ENCODE measurements at places on chromosomes 5 and 9.
A peak's percentile ranks its signal among the peaks of the same experiment; 100 is the strongest.

GRCh38 chr5:125272357-125272756 is 525.9 kb upstream of the ZNF608 start:
- DNase-seq, result no peak

GRCh38 chr5:146173597-146173996 is 8.9 kb downstream of the LARS1 start:
- DNase-seq, result no peak

DNA sequence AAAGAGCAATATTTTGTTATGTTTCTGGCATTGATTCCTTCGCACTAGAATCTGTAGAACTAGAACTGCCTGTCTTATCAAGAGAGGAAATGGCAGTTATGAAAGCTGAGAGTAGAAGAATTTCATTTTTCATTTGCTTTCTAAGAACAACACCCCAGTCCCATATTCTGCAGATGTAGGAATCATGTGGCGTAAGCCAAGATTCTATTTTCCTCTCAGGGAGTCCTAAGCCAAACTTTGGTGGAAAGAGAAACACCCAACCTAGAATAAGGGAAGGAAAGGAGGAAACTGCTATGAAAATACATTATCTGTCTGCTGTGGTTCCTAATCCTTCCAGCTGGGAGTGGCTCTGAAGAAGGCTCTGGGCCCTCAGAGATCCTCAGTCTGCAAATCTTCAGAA is 1176.9 kb upstream of the C9orf72 start:
- DNase-seq, result no peak

DNA sequence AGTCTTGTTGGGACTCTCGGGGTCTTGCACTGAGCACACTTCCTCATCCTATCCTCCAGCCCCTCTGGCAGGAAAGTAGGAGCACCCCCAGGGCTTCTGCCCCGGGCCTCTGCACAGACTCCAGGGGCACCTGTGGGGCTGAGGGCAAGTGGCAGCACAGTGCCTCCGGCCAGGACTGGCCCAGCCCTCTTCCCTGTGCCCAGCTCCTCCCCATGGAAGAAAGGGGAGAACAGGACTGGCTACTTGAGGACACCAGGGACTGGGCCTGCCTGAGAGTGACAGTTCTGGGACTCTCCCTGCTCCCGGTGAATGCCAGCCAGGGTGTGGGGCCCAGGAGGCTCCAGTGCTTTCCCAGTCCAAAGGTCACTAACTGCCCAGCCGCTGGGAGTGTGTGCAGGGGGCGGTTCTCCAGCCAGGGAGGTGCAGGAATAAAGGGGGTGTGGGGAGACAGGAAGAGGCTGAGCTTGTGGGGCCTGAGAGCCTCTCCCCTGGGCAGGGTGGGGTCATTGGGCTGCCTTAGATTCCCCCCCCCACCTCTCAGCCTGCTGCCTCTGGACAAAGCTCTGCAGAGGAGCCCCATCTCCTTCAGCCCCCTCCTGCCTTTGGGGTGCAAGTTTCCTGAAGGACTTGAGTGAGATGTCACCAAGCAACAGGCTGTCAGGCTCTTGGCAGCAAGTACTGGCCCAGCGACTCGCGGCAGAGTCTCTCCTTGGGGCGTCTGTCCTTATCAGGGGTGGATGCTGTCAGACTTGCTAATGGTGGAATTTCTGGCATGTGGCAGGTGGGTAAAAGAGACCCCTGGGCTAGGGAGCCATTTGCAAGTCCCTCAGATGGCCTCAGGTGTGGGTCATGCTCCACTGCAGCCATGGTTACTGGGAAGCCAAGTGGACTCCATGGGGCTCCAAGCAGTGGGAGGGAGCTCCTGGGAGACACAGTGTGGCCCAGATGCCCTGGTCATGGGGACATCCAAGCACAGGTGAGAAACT is 19.1 kb upstream of the JADE2 start:
- no peak for DNase-seq

DNA sequence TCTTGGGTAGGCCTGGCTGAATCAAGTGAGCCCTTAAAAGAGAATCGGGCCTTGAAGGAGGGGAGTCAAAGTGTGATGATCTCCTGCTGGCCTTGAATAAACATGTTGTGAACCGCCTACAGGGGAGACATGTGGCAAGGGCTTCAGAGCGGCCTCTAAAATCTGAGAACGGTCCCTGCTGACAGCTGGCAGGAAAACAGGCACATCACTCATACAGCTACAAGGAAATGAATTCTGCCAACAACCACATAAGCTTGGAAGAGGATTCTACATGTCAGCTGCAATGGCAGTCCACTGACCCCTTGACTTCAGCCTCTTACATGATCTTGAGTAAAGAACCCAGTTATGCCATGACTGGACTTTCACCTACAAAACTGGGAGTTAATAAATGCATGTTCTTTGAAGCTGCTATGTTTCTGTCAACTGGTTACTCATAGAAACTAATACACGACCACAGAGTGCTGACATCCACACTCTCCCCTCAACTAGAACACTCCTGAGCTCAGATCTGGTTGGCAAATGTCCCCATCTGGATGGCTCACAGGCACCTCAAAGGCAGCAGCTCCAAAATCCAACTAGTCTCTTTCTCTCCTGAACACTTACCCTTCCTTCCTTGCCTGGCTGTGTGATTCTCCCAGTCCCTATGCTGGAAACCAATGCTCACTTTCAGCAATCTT is 333.1 kb downstream of the ASTN2 start:
- no peak for DNase-seq

DNA sequence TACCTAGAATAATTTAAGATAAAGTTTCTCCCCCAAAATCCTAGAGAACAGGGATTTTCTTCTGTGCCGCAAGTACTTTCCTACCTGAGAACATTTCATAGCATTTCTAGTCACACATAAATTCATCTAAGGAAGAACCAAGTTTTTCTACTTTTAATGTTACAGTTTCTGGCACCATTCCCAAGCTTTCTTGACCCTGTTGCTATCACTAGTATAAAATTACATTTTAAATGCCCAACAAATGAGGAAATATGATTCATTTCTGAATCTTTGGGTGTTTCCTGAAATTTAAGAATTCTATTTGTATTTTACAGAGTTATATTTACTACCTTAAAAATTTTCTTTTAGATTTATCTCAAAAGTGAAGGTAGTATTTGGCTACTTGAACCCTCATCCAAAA is 137.8 kb downstream of the LPAR1 start:
- DNase-seq, result no peak

DNA sequence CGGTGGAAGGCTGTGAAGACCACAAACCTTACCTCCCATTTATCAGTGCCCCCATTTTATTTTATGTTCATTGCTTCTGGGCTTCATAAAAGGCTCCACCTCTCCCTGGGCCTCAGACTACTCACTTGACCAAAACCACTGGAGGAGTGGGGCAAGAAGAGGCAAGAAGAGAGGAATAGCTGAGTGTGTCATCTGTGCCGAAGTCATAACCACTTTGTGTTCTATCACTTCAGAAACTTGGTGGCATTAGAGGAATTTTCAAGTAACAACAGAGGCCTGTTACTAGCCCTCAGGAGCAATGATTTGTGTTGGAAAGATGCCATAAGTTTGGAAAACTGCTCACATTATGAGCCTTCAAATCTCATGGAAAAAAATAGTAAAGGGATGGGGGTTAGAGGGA is 88.7 kb upstream of the PIK3R1 start:
- DNase-seq, result no peak

DNA sequence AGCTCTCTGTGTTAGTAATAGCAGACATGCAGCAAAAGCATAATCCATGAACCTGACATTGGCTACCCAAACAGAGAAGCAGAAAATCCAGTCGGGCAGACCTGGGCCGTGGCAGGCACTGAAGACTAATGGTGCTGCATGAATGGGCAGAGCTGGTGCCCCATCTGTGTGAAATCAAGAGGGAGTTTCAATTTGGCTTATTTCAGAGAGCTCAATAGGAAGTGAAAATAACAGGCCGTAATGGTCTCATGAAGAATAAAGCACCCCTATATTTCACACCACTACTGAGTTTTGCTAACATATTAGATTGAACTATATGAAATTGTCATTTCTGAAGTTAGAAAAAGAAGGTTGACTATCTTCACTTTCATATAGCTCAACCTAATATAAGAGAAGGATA is 149.7 kb downstream of the ENC1 start:
- DNase-seq, result no peak

DNA sequence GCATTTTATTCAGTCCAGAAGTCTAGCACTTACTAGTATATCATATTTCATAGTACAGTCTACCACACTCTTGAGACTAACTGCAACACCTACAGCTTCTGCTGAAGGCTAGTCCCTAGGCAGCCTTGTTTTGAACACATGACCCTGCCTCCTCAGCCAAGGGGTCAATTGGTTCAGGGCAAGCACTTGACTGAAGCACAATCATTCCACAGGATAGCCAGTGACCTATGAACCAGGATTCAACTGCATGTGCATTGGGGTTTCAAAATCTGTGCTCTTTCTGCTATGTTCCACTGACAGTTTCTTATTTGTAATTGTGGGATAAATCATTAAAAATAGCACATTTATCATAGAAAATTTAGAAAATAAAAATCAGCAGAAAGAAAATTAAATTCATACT is 186.8 kb downstream of the TMEM161B start:
- no peak for DNase-seq

- DNase-seq, result no peak
Measured at GRCh38 chr5:129098488-129099183, 4.1 kb downstream of the ISOC1 start.

DNA sequence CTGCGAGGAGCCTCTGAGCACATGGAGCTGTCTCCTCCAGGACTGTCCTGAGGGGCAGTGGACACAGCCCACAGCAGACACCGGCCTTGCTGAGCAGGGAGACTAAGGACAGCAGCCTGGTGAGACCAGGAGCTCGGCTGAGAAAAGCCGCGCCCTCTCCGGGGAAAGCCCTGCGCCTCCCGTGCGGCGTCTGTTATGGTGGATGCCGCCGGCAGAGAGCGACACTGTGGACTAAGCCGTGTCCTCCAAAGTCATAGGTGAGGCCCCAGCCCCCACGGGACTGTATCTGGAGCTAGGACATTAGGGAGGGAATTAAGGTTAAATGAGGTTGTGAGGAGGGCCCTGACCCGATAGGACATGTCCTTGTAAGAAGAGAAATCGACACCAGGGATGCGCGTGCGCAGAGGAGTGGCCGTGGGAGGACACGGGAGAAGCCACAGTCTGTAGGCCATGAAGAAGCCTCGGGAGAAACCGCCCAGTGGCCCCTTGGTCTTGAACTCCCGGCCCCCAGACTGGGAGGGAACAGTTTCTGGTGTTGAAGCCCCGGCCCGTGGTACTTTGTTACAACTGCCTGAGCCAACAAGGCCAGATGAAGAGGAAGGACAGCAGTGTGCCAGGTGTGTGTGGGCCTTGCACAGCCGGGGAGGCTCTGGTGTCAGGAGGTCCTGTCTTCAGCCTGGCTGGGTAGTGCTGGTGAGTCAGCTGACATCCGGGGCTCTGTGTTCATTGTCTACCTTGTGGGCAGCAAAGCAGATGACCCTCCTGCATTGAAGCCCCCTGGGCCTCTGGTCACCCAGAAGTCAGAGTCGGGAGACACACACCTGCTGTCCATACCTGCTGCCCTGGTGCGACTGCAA is 22.1 kb downstream of the MRPL36 start:
- DNase-seq, result no peak

GRCh38 chr9:136122425-136123383 is 4.0 kb upstream of the TMEM250 start:
- no peak for DNase-seq

- DNase-seq, result peak; percentile 21
Measured at GRCh38 chr5:139091439-139092156, 106.6 kb downstream of the SIL1 start.

GRCh38 chr9:14270358-14271092 is 43.4 kb downstream of the NFIB start:
- peak; percentile 63 for DNase-seq

DNA sequence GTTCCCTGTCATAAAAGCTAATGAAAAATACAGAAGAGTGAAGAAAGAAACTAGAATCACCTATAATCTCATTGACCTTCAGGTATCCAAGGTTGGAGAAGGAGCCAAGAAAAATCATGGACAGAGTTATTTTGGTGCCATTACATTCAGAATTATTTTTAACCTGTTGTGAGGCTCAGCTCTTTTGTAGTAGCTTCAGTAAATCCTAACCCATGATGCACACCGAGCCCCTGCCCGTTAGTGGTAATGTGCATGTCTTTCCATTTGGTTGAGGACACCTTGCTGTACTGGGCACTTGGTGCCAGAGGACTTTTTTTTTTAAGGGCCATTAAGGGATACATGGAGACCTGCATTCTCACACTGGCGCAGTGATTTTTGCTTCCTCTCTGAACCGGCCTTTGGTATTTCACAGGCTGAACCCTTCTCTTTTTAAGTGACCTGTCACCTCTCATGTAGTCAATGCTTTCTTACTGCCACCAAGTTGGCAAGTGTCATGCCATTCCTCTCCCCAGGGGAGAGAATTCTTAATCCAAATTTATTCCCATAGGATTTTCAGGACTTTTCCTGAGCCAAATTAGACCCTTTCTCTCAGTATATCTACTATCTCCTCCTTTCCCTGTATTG is 125.6 kb downstream of the SMARCA2 start:
- no peak for DNase-seq

DNA sequence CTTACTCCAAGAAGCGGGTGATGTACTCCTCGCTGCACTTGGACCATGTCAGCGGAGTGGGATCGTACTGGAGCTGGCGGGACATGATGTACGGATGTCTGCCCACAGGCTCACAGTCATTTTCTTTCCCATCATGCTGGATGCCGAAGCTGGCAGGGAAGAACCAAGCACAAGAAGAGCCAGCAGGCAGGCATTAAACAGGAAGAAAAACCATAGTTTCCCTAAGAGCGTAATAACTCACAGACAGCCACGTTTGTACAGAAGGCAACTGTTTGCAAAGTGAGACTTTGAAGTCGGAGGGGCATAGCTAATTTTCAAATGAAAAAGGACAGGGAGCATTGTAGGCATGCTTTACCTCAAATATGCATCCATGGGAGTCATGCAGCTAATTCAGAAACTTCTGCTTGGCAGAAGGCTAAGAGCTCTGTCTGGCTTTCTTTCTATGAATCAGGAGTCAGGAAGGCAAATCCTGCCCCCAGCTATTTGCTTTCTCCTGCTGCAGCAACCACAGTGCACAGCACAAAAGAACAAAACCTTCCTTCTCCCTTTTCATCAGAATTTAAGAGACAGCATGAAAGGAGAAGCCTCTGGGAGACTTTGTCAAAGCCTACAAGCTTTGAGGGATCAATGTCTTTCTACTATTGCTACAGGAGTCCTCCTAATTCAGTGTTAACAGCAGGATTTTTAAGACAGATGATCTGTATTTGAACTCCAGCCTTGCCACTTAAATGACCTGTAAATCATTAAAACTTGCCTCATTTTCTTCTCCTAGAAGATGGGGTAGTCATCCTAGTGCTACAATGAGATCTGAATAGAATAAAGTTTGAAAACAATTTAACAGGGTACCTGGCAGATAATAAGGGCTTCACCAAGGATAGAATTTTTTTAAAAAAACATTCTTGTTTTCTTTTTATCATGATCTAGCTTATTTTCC is 209.1 kb downstream of the TARS1 start:
- peak; percentile 42 for DNase-seq
